ENCODE measurements at places on chromosomes 6 and 20.
A peak's percentile ranks its signal among the peaks of the same experiment; 100 is the strongest.

DNA sequence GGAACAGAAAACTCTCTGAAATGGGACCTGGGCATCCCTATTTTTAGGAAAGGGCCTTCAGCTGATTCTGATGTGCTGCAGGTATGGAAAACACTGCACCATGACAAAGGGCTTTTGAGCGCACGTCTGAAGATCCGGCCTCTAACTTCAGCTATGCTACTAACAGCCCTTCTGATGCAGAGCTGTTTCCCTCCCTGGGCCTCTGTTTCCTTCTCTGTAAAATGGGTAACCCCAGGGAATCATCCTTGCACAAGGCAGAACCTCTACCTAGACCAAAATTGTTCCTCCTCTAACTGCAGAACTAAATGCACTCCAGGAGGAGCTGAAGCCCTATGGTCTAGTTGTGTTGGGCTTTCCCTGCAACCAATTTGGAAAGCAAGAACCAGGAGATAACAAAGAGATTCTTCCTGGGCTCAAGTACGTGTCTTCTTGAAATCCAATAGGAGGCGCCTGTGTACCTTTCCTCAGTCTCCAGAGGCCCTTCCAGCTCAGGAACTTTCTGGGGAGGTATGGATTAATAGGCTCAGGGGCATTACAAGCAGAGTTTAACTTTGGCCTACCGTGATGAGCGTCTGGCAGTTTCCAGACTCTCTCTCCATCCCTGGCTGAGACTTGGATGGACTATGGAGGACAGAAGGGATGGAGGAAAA lies 5.9 kb downstream of the GPX5 start:
- H3K27me3 ChIP-seq = peaks cover 90% of the 10 kb centered on the region
- H3K27ac ChIP-seq = no peak overlapping the region
- H3K4me3 ChIP-seq = no peak overlapping the region
- no peaks in the 10 kb centered on the region for H3K4me1 ChIP-seq
- no peaks in the 10 kb centered on the region for H3K36me3 ChIP-seq

DNA sequence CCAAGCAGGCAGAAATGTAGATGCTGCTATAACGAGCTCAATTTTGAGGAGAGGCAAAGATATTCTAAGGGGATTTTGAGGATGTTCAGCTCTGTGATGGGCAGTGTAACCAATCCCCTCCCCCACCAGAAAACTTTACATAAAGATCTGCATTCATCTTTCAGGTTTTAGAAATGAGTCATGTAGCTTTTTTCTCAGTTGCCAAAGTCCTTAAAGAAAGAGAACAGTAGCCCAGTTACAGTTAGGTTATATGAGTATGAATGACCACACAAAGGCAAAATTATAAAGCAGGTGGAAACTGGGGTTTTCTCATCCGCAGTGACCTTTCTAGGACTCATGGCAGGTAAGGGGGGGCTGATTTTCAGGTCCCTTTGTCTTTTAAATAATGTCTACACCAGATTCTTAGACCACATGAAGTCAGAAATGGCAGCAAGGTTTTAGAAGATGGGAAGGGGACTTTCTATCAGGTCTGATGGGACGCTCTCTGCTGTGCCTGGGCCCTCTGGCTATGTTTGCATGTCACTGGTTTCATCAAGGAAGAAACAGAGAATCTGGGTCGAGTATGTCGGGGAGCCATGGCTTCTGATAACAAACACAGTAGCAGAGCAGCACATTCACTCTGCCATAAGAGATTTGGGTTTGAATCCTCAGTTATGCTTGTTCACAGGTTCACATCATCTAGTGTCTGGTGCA lies 94.7 kb downstream of the CLIC5 start:
- H3K27ac ChIP-seq = peak overlapping the region; percentile 78
- peak; percentile 80 for ATAC-seq
- no peak overlapping the region for H3K4me3 ChIP-seq
- H3K4me1 ChIP-seq = peaks cover 32% of the 10 kb centered on the region

DNA sequence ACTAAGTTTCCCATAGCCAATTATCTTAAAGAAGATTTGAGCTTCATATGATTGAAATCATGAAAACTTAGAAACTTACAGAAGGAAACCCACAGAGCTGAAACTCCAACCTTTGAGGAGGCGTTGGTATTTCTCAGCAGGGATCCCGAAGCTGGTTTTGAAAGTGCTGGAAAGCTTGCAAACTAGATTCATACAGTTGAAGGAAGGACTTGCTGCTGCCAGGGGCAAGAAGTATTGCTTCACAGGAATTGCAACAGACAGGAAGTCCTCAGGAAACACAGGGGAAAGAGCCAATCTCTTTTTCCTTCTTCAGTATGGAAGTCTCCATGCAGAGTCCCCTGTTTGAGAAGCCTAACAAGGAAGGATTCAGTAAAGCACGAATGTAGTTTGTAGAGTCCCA lies 419.7 kb downstream of the CD109 start:
- H3K27ac ChIP-seq = no peak overlapping the region
- H3K4me1 ChIP-seq = peaks cover 9% of the 10 kb centered on the region
- H3K36me3 ChIP-seq = no peaks in the 10 kb centered on the region
- no peak for ATAC-seq

DNA sequence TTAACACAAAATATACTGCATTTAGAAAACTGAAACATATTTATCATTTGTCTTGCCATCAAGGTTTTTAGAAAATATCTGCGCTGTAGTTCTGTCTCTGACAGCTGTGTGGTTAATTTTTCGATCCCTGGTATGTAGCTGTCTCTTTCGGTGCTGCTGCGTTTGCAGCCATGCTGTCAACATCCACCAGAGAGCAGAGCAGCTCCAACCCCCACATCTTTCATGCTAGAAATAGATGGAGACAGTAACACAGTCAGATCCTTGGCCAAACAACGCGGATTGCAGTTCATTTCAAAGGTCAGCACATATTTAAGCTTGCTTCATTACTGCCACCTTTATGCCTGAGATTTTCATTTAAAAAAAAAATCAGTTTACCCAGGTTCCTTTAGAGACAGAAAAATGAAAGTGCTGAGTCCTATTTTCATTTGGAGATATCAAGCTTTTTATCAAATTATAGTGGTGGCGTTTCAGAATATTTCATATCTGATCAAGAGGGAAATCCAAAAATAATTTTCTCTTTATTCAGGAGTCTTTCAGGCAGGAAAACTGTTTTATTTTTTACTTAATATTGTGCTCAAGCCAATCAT lies 157.7 kb upstream of the MMS22L start:
- no peak for ATAC-seq
- H3K4me3 ChIP-seq = no peak overlapping the region
- no peaks in the 10 kb centered on the region for H3K36me3 ChIP-seq
- H3K4me1 ChIP-seq = no peaks in the 10 kb centered on the region
- H3K27me3 ChIP-seq = no peaks in the 10 kb centered on the region

DNA sequence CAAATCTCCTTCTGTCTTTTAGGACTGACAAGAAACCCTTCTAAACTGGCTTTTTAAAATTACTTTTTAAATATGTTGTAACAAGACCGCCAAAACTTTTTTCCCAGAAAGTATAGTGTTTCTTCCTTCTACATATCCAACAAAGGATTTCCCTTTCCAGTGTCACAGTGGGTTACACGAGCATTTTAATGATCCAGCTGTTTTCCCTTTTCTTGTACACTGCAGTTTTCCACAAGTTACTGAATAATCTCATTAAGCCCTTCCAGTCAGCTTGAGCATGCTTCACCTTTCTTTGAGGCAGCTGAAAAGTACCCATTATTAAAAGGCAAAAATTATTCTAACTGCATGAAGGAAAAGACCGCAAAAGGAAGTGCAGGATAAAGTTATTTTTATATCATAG lies 48.6 kb downstream of the CD24 start:
- no peaks in the 10 kb centered on the region for H3K36me3 ChIP-seq
- no peak for ATAC-seq
- H3K4me1 ChIP-seq = peaks cover 7% of the 10 kb centered on the region
- H3K4me3 ChIP-seq = no peak overlapping the region

DNA sequence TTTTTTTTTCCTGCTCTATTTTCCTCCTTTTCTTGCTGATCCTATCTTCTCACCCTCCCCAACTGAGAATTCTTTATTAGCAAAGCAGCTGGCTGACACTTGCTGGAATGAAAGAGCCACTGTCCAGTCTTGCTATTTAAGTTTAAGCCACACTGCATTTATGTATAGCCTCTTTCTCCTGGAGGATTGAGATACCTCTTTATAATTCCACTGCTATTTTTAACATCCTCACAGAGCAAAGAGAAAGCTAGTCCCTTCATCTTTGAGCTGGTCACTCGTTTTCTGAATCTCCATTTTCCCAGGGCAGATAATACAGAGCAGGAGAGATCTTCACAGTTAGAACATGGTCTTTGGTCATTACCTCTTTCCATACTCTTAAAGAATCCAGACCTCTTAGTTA lies 36.0 kb upstream of the EEF1A1 start:
- H3K27me3 ChIP-seq = no peaks in the 10 kb centered on the region
- peaks cover 36% of the 10 kb centered on the region for H3K4me1 ChIP-seq
- H3K36me3 ChIP-seq = no peaks in the 10 kb centered on the region
- ATAC-seq = no peak
- H3K27ac ChIP-seq = no peak overlapping the region

DNA sequence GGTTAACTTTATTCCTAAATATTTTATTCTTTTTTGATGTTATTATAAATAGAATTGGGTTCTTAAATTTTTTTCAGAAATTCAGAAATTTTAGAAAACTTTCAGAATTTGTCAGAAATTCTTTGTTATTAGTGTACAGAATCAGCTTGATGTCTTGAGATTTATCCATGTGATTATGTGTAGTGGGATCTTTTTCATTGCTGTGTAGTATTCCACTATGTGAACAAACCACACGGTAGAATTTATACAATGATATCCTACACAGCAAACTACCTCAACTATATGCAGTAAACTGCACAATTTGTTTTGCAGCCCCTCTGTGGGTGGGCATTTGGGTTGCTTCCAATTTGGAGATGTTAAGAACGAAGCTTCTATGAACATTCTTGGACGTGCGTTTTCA lies 43.9 kb downstream of the PACSIN1 start:
- H3K36me3 ChIP-seq = no peaks in the 10 kb centered on the region
- no peaks in the 10 kb centered on the region for H3K4me1 ChIP-seq
- no peak overlapping the region for H3K27ac ChIP-seq
- H3K27me3 ChIP-seq = peaks cover 25% of the 10 kb centered on the region

DNA sequence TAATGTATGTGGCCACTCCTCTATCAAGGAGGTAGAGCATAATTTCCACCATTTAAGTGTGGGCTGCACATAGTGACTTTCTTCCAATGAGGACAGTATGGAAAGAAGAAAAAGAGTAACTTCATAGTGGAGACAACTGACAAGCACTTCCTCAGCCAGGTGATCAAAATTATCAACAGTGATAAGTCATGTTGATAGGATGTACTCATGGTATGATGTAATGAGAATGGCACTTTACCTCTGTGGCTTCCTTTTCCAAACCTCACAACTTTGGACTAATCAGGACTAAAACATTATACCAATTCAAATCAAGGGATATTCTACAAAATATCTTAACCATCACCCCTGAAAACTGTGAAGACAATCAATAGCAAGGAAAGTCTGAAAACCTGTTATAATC lies 302.3 kb upstream of the CITED2 start:
- no peak overlapping the region for H3K4me3 ChIP-seq
- H3K27ac ChIP-seq = no peak overlapping the region
- no peaks in the 10 kb centered on the region for H3K27me3 ChIP-seq
- H3K4me1 ChIP-seq = no peaks in the 10 kb centered on the region
- no peak for ATAC-seq

DNA sequence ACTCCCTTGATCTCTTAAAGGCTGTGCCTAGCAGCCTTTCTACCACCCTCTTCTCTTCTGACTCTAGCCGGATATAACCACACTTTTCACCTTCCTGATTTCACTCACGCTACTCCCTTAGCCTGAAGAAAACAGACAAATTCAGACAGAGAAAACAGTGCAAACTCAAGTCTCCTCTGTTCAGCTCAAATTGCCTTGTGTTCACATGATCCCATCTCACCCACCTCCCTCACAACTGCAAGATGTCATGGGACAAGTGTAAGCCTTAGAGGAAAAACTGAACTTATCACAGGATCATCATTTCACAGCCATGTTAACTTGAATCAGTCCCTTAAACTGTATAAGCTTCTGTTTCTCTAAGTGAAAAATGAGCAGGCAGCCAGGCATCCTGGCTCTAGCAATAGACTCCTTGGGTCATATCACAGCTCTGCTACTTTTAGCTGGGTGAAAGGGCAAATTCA lies 66.5 kb upstream of the TENT5A start:
- no peak overlapping the region for H3K4me3 ChIP-seq
- ATAC-seq = peak; percentile 56
- peak overlapping the region; percentile 9 for H3K27ac ChIP-seq
- H3K36me3 ChIP-seq = no peaks in the 10 kb centered on the region
- H3K27me3 ChIP-seq = no peaks in the 10 kb centered on the region

- ATAC-seq = no peak
- no peaks in the 10 kb centered on the region for H3K36me3 ChIP-seq
- no peak overlapping the region for H3K27ac ChIP-seq
- no peak overlapping the region for H3K4me3 ChIP-seq
- no peaks in the 10 kb centered on the region for H3K4me1 ChIP-seq
These were observed 119.5 kb upstream of the TCF21 start for GRCh38 chr6:133769463-133769862.

DNA sequence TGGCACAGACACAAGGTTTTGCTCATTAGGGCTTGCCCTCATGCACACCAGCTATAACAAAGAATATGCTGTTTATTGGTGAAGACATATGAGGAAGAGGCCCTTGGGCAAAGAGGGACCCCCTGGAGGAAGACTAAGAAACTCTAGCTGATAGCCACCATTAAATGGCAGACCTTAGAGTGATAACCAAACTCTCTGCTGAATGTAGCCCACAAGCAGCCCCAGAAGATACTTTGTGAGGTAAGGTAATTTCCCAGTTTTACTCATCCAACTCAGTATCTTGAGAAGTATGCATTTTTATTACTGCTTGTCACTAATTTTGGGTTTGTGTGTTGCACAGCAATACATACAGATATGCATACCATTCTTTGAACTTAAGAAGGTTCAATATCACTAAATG lies 563.3 kb downstream of the DOK5 start:
- H3K4me3 ChIP-seq = no peak overlapping the region
- H3K36me3 ChIP-seq = no peaks in the 10 kb centered on the region

GRCh38 chr20:50584687-50585086 lies 74.5 kb downstream of the PTPN1 start:
- no peak for ATAC-seq
- no peak overlapping the region for H3K4me3 ChIP-seq
- H3K4me1 ChIP-seq = peaks cover 50% of the 10 kb centered on the region
- peak overlapping the region; percentile 41 for H3K27ac ChIP-seq
- no peaks in the 10 kb centered on the region for H3K27me3 ChIP-seq

- no peak overlapping the region for H3K27ac ChIP-seq
- H3K4me3 ChIP-seq = no peak overlapping the region
- no peaks in the 10 kb centered on the region for H3K36me3 ChIP-seq
- peaks cover 6% of the 10 kb centered on the region for H3K4me1 ChIP-seq
These were observed 3.6 kb upstream of the PTGIS start for GRCh38 chr20:49571553-49571835.

DNA sequence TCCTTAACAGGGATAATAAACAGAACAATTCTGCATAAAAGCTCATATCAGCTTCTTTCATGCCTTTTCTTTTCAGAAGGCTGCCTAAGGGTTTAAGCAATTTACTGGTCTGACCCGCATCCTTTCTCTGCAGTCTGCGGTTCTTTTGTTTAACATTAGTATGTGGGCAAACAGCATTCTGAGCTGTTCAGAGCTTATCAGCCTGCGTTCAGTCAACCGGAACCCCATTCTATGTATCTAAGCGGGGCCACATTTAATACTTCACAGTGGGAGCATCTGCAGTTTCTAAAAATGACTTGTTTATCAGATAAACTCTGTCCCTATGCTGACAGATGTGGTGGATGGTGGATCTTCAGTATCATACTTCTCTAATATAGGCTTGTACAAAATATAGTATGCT lies 758.9 kb upstream of the MMS22L start:
- no peak for ATAC-seq
- no peaks in the 10 kb centered on the region for H3K4me1 ChIP-seq
- no peaks in the 10 kb centered on the region for H3K27me3 ChIP-seq
- H3K4me3 ChIP-seq = no peak overlapping the region

- H3K4me1 ChIP-seq = peaks cover 58% of the 10 kb centered on the region
- no peaks in the 10 kb centered on the region for H3K27me3 ChIP-seq
- no peak overlapping the region for H3K4me3 ChIP-seq
- H3K27ac ChIP-seq = peak overlapping the region; percentile 99
- no peak for ATAC-seq
These were observed 122.1 kb downstream of the HIVEP2 start for GRCh38 chr6:142822842-142823241.

All from stimulated activated memory B cell treated with anti-CD40 and anti-IgM and Interleukin-4, amounts not matched to agents 10 μg/mL and 1 μg/mL and 100 μg/mL, for 72 hours (primary cell).